Parietal lobe (tissue), 2 donors: ENCODE measurements at places on chromosomes 2 and 18. TPM values are rescaled to one million over a fixed set of nuclear protein-coding genes. Genes with fewer than 3 reads are reported as not detected.

Gene MAP3K19
- total RNA-seq = 1.6 TPM

Gene ZNF519
- total RNA-seq = 102 TPM

Gene EVA1A
- not detected for total RNA-seq

Gene PSMA8
- total RNA-seq = not detected

Gene CNNM4
- total RNA-seq = 10.6 TPM

Gene AQP4
- total RNA-seq = 57.9 TPM

Gene GAD1
- 162 TPM for total RNA-seq

Gene IL36G
- not detected for total RNA-seq

Gene DOK6
- 94.5 TPM for total RNA-seq

Gene ECEL1
- total RNA-seq = 0.63 TPM

Gene MOGAT1
- total RNA-seq = not detected

Gene NEMP2
- 5.0 TPM for total RNA-seq

Gene GPD2
- total RNA-seq = 152 TPM

Gene PPIG
- total RNA-seq = 49.5 TPM

Gene LYPD6
- total RNA-seq = 17.5 TPM
